ENCODE measurements at places on chromosomes 3 and 15.

DNA sequence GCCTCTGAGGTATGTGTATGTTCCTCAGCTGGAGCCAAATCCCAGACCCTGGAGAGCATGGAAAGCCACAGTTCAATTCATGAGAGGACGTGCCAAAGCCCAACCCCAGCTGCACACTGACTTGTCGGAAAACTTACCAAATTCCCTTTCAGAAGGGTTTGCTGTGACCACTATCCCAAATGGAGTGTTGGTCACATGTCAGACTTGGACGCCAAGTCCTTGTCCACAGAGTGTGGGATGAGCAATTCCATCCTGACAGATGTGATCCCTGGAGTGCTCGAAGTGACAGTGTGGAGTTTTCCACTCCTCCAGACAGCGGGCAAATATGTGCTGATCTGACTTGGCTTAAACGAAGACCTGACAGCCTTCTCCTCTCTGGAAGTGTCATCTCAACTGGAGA, 71.2 kb downstream of the RORA start:
- no peak overlapping the region for H3K4me3 ChIP-seq
- no peak overlapping the region for H3K27ac ChIP-seq
- H3K4me1 ChIP-seq, result no peaks in the 10 kb centered on the region
- DNase-seq, result no peak

DNA sequence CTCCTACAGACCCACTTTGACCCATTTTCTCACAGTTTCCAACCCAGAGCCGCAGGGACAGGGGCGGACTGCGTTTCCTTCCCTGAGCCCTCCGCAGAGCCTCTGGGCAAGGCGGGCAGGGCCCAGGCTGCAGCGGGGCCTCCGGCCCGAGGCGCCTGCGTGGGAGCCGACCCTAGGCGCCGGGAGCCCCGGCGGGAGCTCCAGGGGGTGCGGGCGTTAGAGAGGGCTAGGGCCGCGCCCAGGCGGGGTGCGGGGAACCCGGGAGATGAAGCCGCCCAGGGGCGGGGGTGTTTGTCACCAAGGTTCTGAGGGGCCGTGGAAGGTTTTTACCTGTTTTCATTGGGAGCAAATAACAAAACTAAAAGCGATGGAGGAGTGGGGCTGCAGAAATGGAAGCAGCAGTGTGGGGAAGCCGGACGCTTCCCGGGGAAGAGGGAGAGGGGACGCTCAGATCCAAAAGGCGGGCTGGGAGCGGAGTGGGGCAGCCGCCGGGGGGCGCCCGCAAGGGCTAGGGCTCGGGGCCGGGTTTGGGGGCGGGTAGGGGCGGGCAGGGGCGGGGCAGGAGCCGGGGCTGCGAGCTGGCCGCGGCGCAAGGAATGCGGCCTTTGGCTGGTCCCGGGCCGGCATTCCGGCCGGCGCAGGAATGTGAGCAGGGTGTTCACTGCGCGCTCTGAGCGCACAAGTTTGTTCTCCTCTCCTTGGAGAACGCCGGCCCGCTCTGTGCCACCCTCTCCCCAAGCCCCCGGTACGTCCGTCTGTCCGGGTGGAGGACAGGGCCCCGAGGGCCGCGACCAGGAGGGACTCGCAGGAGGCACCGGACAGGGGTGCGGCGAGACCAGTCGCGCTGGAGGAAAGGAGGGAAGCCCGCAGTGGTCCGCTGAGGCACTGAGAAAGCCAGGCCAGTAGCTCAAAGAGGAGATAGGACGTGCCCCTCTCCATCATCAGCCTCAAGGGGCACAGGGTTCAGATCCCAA, 61.1 kb downstream of the AMOTL2 start:
- no peak overlapping the region for H3K4me3 ChIP-seq
- H3K27ac ChIP-seq, result no peak overlapping the region
- H3K36me3 ChIP-seq, result no peaks in the 10 kb centered on the region
- DNase-seq, result peak; percentile 36
- peaks cover 1% of the 10 kb centered on the region for H3K4me1 ChIP-seq
- peaks cover 55% of the 10 kb centered on the region for H3K27me3 ChIP-seq

DNA sequence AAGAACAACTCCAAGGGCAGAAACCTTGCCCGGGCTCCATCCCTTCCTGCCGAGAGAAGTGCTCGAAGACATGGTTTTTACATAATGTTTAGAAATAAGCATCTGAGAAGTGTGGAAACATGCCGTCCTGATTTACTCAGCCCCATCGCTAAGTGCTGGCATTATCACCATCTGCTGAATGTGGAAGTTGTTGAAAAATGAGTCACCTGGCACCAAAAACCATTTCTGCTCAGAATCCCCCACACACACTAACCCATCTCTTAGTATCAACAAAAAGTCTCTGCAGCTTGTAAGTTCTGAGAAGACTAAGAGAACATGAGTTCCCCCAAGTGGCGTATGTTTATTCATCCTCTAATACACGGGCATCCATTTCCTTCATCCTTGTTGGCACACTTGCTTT, 51.0 kb upstream of the ARL8B start:
- no peaks in the 10 kb centered on the region for H3K36me3 ChIP-seq
- H3K4me3 ChIP-seq, result no peak overlapping the region
- DNase-seq, result no peak
- no peak overlapping the region for H3K27ac ChIP-seq

DNA sequence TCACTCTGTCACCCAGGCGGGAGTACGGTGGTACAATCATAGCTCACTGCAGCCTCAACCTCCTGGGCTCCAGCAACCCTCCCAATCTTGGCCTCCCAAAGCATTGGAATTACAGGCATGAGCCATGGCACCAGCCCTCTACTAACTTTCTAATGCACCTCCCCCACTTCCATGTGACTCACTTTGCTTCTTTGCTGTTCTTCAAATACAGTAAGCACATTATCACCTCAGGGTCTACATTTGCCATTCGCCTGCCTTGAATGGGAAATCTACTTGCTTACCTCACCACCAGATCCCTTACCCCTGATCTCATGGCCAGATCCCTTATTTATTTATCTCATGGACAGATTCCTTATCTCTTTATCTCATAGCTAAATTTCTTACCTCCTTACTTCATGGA, 235.3 kb downstream of the KCNMB2 start:
- no peak overlapping the region for H3K27ac ChIP-seq
- no peak for DNase-seq
- H3K4me3 ChIP-seq, result no peak overlapping the region
- H3K27me3 ChIP-seq, result no peaks in the 10 kb centered on the region
- no peaks in the 10 kb centered on the region for H3K4me1 ChIP-seq
- no peaks in the 10 kb centered on the region for H3K36me3 ChIP-seq

- H3K4me3 ChIP-seq, result no peak overlapping the region
- no peak for DNase-seq
- H3K27me3 ChIP-seq, result no peaks in the 10 kb centered on the region
- H3K27ac ChIP-seq, result no peak overlapping the region
- no peaks in the 10 kb centered on the region for H3K4me1 ChIP-seq
Observed at GRCh38 chr3:114839476-114839875, 307.6 kb downstream of the ZBTB20 start.
